ENCODE measurements at places on chromosomes 2 and 18.

GRCh38 chr2:140392824-140393223 lies 1612.6 kb upstream of the NXPH2 start:
- no peak for DNase-seq

GRCh38 chr2:60899230-60899891 lies 18.0 kb downstream of the REL start:
- DNase-seq, result no peak

- DNase-seq, result no peak
These were observed 5.8 kb upstream of the SAG start for GRCh38 chr2:233301811-233302210.

DNA sequence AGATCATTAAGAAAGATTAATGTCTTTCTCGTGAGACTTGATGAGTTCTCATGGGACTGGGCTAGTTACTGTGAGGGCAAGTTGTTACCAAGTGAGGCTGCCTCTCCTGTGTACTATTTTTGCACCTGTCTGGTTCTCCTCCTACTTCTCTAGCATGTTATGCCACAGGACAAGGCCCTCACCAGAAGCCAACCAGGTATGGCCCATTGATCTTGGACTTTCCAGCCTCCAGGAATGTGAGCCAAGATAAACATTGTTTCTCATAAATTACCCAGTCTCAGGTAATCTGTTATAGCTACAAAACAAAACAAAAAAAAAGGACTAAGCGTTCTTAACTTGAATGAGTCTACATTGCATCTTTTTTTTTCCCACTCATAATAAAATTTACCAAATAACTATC lies 184.1 kb downstream of the CDH7 start:
- no peak for DNase-seq

GRCh38 chr2:240478346-240479110 lies 43.1 kb downstream of the GPC1 start:
- DNase-seq, result no peak

DNA sequence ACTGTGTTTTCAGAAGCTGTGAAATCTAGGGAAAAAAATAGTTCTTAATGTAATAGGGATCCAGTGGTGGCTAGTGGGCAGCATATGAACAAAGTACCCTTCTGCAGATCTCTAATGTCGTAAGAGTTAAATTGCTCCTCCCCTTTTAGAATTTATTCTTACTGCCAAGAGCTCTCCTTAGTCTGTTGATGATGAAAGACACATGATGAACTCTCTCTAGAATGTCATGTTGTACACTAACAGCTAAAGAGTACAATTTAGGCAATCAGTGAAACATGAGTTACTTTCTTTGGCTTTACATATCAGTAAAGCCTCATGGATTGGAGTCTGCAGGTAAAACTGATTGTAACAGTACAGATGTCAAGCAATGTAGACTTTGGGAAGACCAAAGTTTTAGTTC lies 84.2 kb downstream of the SLC39A10 start:
- DNase-seq, result no peak

DNA sequence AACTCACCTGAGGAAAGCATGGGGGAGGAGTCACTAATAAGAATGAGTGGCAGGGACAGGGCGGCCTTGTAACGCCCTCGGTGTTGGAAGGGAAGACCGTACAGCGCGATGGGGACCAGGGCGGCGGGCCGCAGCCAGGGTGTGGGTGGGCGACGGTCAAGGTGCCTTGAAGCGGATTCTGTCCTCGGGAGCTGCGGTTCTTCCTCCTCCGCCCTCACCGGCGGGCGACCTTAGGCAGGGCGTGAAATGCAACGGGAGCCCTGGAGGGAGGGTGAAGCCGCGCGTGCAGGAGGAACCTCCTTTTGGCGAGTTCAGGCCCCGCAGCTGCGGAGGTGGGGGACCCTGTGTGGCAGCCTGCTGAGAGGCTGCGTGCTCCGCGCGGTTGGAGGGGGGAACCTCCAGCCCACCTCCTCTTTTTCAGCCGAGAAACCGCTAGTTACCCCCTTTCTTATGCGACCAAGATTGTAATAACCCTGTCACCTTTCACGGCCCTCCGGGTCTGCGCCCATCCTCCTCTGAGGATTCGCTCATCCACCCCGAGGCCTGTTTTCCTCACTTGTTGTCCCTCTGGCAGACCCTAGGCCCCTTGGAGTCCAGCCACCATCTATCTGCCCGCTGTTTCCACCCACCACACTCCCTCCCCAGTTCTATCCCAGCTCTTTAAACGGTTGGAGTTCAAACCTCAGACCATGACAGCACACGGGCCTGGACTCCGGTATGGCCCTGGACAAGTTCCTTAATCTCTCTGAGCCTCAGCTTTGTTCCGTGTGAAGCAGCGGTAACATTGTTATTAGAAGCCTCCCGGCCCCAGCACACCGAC lies 823 bp upstream of the RNU2-63P start:
- peak; percentile 55 for DNase-seq

DNA sequence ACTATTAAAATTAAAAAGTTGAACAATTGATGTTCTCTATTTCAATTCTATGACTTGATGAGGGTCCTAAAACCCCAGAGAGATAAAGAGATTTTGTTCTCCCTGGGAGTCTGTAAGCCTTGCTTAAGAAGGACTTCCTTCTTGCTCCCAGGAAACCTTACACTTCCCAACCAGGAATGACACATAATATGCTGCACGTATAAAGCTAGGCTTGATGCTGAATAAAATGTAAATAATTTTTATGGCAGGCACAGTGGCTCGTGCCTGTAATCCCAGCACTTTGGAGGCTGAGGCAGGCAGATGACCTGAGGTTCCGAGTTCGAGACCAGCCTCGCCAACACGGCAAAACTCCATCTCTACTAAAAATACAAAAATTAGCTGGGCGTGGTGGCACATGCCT lies 27.8 kb downstream of the SPIRE1 start:
- no peak for DNase-seq

DNA sequence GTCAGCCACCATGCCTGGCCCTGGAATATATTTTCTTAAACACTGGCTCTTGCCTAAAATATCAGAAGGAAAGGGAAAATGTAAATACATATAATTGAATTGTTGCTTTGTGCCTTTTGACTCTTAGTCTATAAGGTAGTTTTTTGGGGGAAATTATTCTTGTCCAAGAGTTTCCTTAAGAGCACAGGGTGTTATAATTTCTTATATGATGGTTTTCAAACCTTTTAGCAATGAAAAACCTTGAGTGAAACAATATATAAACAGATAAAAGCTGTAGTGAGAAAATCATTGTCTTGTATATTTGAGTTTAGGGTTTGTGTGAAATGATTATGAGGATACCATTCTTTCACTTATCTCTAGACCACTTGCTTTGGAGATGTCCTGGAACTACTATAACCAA lies 40.2 kb downstream of the DDX1 start:
- no peak for DNase-seq

DNA sequence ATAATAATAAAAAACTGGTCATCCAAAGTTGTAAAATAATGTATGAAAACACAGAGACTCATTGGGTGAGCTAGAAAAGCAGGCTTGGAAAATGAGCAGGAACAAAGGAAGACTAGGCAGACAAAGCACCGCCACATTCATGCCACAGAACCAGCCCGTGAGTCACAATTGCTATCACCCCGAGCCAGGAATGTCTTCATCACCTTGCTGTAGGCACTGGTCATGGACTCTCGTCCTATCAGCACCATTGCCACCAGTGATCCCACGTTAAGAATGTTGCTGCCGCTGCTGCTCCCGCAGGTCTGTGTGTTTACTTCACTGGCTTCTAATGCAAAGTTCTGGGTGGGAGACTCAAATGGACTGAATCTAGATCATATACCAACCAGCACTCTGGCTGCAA lies 417.9 kb downstream of the PID1 start:
- no peak for DNase-seq

GRCh38 chr2:43349904-43350303 lies 123.5 kb upstream of the ZFP36L2 start:
- DNase-seq, result no peak

DNA sequence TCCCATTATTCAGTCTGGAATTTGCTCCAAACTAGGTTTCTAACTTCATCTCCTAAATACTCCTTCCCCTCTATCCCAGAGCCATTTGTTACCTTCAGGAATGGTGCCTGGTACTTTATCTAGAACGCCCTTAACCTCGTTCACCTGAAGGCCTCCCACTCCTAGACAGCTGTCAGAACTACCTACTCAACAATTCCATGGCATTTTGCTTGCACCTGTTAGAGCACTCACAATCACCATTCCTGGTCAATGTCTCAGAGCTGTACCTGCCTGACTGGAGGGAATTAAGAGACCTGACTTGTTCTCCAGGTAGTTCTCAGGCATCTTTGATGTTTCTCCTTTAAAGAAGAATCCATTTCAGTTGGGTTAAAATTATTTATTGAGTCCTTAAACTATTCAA lies 88.9 kb downstream of the GAREM1 start:
- no peak for DNase-seq

- DNase-seq, result no peak
These were observed 3.6 kb upstream of the KYNU start for GRCh38 chr2:142873831-142874287.

DNA sequence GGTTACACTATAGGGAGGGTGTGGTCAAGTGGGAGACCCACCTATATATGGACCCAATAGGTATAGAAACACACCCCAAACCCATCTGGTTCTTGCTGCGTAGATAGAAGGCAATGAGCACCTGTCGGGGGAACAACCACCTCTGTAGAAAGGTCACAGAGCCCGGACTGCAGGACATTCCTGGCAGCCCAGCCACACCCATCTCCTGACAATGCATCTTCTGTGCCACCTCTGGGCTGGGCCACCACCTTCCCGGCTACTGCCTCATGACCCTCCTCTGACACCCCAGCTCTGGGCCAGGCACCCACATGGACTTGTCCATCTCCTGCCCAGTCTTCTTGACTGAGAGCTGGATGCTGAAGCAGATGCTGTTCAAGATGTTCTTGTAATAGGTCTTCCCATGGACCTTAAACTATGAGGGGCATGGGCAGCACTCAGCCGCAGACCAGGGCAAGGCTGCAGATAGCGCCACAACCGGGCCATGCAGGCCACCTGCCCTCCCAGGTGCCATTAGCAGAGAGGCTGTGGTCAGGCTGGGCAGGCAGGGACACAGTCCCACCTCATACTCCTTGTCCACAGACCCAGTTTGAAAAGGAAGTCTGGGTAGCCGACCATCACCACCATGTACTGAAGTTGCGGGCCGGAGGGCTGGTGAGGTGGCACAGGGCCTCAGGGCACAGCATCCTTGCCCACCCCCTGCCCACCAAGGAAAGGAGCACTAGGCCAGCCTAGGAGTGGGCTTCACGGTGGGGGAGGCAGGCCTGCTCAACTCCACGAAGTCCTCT lies 9.3 kb downstream of the ALPG start:
- no peak for DNase-seq

GRCh38 chr2:108194409-108195132 lies 45.2 kb upstream of the SULT1C3 start:
- peak; percentile 43 for DNase-seq

DNA sequence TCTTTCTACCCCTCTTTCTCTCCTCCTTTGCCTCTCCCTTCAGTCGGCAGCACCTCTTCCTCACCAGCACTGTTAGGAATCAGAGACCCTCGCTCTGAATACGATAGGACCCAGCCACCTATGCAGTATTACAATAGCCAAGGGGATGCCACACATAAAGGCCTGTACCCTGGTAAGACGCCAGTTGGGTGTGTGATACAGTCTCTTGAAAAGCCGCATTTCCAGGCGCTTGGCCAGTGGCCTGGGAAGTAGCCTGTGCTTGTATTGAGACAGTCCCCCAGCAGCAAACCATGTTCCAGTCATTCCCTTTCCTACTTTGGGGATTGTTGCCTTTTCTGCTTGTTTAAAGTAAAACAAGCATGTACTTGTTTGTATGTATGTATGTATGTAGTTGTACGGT lies 118.4 kb upstream of the DAPL1 start:
- DNase-seq, result no peak

DNA sequence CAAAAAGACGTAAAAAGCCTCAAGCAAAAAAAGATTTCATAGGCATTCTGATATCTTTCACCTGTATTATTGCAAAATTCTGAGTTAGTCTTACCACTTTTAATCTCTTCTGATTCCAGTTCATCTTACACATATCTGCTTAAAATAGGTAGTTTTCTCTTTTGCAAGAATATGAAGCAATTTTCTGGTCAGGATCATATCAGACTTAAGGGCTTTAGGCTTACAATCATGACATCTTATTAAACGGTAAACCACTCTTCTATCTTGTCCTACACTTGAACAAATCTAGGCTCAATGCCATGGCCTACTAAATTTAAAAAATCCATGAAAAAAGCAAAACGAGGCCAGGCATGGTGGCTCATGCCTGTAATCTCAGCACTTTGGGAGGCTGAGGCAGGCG lies 50.1 kb upstream of the GAREM1 start:
- no peak for DNase-seq

- DNase-seq, result no peak
These were observed 360.6 kb downstream of the ZNF521 start for GRCh38 chr18:24991141-24992060.

GRCh38 chr2:113677330-113677729 lies 50.3 kb downstream of the RABL2A start:
- peak; percentile 38 for DNase-seq

DNA sequence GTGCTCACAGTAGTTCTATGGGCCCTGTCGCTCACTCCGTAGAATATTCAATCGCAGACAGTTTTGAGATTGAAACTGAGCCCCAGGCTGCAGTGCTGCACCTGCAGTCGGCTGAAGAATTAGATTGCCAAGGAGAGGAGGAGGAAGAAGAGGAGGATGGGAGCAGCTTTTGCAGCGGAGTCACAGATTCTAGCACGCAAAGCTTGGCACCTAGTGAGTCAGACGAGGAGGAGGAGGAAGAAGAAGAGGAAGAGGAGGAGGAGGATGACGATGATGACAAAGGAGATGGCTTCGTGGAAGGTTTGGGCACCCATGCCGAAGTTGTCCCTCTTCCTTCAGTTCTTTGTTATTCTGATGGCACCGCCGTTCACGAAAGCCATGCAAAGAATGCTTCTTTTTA lies 115.2 kb downstream of the GALNT3 start:
- no peak for DNase-seq

GRCh38 chr18:27769152-27769551 lies 407.8 kb downstream of the CDH2 start:
- peak; percentile 3 for DNase-seq

GRCh38 chr18:74108460-74108859 lies 39.2 kb downstream of the FBXO15 start:
- DNase-seq, result no peak

DNA sequence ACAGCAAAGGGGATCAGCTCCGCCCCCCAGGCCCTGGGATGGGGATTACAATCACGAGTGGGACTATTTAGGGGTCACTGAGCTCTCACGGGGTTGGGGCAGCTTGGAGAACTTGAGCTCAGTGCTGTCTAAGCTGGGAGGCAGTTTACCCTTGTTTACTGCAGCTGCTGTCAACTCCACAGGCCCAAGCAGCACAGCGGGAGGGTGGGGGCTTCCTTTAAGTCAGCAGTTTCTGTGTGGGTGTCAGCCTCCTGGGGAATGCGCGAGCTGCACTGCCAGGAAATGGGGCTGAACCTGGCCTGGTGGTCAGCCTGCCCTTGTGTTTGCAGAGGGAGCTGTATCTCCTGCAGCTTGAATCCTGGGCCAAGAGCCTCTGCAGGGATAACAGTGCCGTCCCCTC lies 29.8 kb downstream of the TOGARAM2 start:
- DNase-seq, result no peak

DNA sequence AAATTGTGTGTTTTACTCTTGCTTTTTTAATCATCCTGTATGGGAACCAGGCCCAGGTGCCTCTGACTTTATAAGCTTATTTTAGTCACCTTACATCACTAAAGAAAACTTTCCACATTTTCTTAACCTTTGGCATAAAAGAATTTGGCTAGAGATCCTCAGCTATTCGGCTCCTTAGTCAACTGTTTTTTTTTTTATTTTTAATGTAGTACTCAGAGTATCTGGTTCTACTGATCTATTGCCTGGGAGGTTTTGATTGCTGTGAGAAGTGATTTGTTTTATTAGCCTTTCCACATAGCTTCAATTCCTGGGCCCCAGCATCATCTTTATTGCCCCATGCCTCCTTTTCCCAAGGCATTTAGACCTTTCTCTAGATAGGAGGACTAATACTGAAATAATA lies 121.0 kb downstream of the MYO1B start:
- no peak for DNase-seq
